ENCODE measurements at places on chromosomes 4 and X.

GRCh38 chr4:71266090-71266794, 72.6 kb upstream of the SLC4A4 start:
- DNase-seq: no peak

DNA sequence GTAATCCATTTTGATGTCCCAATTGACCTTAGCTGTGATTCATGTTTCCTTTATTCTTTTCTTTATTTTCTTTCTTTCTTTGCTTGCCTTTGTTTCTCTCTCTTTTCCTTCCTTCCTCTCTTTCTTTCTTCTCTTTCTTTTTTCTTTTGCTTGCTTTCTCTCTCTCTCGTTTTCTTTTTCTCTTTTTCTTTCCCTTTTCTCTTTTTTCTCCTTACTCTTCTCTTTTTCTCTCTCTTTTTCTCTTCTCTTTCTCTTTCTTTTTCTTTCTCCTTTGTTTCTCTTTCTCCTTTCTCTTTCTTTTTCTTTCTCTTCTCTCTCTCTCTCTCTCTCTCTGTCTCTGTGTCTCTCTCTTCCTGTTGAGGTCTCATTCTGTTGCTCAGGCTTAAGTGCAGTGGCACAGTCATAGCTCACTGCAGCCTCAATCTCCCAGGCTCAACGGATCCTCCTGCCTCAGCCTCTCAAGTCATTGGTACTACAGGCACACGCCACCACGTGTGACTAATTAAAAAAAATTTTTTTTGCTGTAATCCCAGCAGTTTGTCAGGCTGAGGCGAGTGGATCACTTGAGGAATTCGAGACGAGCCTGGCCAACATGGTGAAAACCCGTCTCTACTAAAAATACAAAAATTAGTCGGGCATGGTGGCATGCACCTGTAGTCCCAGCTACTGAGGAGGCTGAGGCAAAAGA, 8.0 kb upstream of the DHRSX start:
- no peak for DNase-seq

GRCh38 chrX:70013466-70014381, 36.0 kb downstream of the AWAT2 start:
- DNase-seq: no peak

- DNase-seq: no peak
Measured at GRCh38 chrX:40010550-40011321, 87.0 kb downstream of the BCOR start.

GRCh38 chrX:136321532-136321931, 20.8 kb downstream of the ADGRG4 start:
- no peak for DNase-seq

DNA sequence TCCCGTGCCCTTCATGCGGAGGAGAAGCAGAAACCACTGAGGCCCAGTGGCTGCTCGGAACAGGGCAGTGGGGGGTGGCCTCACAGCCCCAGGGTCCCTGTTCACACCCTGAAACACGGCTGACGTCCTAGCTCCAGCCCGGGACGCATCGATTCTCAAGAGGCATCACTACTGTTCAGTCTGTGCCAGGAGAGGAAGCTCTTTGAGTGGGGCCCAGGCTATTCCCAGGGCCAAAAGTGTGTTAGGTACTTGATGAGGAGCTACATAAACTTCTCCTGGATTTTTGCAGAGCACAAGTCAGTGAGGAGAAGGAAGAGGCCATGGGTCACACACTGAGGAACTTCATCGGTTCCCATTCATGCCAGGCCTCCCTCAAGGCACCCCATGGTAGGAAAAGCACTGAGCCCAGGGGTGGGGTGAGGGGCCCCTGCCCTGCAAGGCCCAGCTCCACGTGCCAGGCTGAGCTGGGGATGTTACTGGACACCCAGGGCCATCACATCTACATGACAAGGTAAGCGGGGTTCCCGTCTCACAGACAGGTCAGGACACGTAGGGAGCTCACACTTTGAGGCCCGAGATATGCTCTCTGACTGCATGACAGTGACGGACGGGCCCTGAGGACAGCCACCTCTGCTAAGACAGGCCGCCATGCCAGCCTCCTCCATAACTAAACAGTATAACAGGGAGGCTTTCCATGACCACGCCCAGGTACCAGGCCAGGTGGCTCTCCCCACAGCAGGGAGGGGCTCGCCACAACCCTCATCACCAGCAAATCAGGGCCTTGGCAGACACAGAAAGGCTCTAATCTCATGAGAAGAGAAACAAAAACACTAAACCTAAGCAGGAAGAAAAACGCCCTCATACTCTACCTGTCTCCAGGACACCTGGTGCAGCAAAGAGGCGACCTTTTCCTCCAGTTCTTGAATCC, 12.4 kb downstream of the TNIP2 start:
- DNase-seq: no peak

GRCh38 chrX:85037114-85037513, 33.4 kb downstream of the APOOL start:
- no peak for DNase-seq

DNA sequence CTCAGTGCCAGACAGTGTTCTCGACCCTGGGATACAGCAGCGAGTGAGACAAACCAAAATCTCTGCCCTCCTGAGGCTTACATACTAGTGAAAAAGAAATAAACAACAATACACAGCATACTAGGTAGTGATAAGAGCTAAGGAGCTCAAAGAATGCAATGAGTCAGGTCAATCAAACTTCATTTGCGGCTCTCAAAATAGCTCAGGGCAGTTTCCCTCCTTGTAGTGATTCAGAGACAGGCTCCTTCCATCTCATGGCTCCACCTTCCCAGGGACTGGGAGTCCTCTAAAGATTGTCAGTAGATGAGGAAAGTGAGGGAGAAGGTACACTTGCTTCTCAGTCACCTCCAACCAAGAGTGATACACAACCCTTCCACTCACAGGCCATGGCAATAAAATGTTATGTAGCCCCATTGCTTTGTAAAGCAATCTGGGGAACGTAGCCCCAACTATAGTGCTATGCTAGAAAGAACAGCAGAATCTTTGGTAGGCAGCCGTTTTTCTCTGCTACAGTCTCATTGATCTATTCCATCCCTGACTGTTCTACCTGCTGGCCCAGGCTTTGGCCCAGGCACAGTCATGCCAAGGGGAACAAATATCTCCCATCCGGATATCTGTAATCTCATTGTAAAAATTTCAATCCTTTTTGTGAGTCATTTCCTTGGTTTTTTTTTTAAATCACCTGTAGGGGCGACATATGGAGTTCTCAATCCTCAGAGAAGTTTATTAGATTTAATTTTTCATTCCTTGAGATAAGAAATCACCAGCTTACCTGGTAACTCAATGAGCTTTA, 183.1 kb upstream of the S100G start:
- no peak for DNase-seq

All from NCI-H2029 treated with DMSO at 0.1 percent for 48 hours (cell line).